GM12864 (cell line): ENCODE measurements at places on chromosomes 7 and 10.

- no peak for DNase-seq
These were observed 206.5 kb downstream of the SORCS1 start for GRCh38 chr10:106957823-106958588.

- no peak for DNase-seq
These were observed 89.8 kb downstream of the PRTFDC1 start for GRCh38 chr10:24862589-24862988.

GRCh38 chr10:69497611-69498390 is 46.5 kb downstream of the TSPAN15 start:
- DNase-seq = no peak

DNA sequence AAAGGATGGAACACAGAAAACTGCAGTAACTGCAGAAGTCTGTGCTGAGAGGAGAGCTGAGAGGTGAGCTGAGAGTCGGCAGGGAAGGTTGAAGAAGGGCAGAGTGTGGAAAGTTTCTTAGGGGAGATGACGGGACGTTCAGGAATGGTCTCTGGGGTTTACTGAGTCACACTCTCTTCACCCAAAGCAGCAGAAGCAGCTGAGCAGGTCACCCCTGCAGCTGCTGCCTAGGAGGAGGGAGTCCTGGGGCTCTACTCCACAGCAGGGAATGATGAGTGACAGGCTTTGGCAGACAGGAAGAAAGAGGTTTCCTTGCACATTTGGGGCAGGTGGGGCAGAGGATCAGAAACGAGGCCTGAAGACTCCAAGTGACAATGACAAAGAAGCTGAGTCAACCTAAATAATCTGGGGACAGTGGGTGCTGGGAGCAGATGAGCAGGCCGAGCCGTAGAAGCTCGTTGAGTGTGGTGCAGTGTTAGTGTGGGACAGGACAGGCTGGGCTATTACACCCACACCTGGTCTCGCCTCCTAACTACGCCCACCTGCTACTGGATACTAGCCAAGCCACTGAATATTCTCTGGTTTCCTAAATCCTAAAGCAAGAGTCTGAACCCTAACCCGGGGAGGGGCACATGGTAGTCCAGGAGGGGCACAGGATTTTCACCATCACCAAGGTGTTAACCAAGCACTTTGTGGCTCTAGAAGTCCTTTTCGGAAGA is 24.9 kb downstream of the BEND7 start:
- no peak for DNase-seq

DNA sequence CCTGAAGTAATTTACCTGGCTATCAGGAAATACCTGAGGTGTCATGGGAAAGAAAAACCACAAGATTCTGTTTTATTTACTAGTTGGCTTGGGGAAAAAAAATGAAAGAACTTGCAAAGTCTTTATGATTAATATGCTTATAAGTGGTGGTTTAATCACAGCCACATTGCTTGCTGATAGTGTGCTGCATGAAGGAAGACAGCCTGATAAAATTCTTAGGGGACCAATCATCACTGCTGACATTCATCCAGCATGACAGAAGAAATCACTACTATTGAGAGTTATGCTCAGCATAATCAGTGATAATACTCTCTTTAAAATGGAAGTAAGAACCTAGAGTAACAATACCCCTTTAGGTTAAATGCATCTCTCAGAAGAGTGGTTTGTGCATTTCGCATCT is 150.2 kb upstream of the LRRN3 start:
- DNase-seq = no peak

DNA sequence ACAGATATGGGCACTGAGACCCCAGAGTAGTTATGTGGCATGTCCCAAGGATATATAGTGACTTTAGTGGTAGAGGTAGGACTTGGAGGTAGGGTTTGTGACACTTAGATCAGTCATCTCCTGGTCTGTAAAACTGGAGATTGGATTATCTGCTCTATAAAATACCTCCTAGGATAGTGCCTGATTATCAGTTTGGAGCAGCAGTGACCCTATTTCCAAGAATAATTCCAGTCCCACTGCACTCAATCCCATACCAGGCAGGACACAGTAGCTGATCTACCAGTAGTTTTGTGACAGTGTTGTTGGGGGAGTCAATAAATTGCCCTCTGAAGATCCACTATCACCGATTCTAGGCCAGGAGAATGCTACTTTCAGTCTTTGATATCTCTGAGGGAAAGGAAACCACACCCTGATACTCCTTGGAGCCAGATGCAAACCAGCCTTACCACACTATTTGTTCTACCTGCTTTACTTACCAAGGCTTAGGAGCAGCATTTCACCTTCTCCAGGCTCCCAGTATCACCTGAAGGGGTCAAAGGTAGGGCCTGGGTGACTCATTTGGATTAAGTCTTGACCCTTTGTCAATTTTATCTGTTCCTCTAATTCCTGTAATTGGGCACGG is 30.6 kb downstream of the KMT2E start:
- DNase-seq = no peak

- DNase-seq = no peak
These were observed 3.4 kb downstream of the TACR2 start for GRCh38 chr10:69413221-69413865.

DNA sequence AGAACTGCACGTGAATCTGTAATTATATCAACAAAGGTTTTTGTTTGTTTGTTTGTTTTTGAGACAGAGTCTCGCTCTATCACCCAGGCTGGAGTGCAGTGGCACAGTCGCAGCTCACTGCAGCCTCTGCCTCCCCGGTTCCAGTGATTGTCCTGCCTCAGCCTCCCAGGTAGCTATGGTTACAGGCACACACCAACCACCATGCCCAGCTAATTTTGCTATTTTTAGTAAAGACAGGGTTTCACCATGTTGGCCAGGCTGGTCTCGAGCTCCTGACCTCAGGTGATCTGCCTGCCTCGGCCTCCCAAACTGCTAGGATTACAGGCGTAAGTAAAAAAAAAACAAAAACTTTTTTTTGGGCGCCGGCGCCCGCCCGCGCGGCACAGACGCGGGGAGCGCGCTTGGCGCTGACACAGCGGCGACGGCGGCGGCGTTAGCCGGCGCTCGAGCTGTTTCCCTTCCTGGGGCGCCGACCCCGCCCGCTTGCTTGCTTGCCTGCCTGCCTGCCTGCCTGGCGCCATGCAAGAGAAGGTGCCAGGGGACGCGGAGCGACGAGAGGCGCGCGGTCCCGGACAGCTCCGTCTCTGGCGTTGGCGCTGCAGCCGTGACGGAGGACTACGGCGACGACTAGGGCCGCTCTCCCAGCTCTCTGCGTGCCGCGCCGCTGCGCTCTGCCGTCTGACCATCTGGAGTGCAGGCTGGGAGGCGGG is 171.4 kb upstream of the NUPR2 start:
- DNase-seq = no peak

DNA sequence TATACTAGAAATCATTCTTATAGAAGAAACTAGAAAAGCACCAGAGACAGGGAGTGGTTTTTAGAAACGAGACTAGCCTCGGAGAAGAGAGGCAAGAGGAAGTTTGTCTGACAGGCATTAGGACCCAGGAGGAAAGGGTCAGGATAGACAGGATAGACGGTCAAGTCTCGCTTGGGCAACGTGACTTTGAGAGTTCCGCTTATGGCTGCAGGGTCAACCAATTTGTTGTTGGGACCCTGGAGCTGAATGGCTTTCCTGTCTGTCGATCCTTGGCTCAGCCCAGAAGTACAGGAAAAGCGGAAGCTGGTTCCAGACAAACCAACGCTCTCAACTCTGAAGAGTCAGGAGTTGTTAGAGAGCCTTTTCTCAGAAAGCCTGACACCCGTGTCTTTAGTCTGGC is 191.2 kb downstream of the FZD1 start:
- no peak for DNase-seq

- DNase-seq = no peak
These were observed 1.1 kb downstream of the RHOBTB1 start for GRCh38 chr10:60942788-60943315.

DNA sequence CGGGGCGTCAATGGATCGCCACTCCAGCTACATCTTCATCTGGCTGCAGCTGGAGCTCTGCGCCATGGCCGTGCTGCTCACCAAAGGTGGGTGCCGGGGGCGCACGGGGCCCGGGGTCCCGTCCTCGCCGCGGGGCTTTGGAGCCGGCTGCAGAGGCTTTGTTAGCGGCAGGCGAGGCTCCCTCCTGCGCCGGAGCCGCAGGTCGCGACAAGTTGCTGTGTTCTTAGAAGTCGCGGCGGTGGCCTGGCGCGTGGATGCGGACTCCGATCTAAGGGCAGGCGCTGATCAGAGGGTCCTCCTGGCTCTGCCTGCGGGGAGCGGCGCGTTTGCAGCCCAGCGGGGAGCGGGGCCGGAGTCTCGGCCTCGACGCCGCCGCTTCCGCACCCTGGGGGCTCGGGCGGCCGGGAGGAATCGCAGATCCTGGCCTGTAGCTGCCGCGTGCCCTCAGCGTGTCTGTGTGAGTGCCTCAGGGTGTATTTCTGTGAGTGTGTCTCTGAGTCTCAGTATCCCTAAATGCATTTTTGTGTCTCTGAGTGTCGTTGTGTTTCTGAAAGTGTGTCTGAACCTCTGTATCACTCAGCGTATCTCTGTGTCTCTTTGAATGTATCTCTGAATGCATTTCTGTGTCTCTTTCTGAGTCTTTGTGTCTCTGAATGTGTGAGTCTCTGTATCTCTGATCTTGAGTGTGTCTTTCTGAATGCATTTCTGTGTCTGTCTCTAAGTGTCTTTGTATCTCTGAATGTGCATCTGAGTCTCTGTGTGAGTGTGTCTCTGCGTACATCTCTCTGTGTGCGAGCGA is 766 bp downstream of the BAMBI start:
- DNase-seq = no peak

DNA sequence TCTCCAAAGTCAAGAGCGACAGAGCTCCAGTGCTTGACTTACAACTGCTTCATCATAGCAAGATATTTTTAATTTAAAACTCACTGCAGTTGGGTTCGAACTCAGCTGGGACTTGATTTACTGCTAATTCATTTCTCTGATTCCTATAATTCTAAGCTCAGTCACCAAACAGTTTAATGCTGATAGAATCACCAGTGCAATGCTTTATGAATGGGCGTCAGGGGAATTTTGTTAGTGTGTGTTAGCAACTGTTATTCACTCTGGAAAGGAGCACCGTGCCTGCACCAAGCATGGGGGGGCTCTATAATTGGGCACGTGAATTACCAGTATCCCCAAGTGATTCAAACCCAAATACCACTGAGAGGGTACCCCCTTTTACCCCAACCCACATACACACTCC is 10.4 kb downstream of the PLXNA4 start:
- DNase-seq = no peak

DNA sequence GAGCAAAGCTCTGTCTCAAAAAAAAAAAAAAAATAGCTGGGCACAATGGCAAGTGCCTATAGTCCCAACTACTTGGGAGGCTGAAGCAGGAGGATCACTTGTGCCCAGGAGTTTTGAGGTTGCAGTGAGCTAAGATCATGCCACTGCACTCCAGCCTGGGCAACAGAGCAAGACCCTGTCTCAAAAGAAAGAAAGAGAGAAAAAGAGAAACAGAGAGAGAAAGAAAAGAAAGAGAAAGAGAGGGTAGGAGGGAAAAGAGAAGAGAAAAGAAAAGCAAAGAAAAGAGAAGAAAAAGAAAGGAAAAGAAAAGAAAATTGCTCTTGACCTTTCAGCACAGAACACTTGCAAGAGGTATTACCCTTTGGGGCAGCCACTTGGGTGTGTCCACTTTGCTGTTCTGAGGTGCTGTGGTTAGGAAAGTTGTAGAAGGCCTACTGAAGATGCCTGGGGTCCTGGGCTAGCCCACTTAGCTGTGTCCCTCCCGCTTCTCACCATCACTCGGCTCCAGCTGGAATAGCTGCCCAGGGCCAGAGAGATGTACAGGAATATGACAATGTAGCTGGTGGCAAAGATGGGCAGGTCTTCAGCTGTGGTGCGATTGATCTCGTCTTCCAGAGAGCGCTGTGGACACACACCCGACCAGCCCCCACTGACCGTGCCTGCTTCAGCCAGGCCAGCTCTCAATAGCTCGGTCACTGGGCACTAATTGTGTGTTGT is 5.6 kb downstream of the NPC1L1 start:
- DNase-seq = no peak

DNA sequence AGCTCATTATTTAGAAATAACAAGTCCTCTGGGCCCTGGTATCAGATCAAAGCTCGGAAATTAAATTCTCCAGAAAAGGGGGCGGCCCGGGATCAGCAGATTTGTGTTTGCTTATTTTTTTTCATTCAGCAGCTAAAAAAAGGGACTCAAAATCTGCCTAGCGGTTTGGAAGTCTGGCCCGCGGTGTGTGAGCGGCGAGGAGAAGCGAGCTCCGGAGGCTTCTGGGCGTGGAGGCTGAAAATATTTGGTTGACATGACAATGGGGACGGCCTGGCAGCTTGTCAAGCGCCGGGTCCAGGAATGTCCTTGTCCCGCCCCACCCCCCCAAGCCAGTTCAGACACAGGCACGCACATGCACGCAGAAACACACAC is 43.4 kb downstream of the FOXL3 start:
- DNase-seq = no peak

DNA sequence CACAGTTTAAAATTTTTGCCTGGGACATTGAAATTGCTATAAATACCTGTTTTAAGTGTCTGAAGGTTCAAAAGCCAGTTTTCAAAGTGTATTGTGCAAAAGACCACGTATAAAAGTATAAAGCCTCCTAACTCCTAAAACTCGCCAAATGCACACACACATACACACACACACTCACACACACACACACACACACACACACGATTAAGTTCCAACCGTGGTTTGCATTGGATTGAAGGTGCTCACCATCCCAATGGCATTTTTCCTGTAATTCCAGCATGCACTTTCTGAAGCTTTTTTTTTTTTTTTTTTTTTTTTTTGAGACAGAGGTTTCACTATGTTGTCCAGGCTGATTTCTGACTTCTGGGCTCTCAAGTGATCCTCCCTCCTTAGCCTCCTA is 2.8 kb upstream of the RGS10 start:
- no peak for DNase-seq

- DNase-seq = no peak
These were observed 15.9 kb downstream of the HYCC1 start for GRCh38 chr7:22997871-22998518.

- DNase-seq = no peak
These were observed 61.5 kb downstream of the PTN start for GRCh38 chr7:137282043-137282442.

DNA sequence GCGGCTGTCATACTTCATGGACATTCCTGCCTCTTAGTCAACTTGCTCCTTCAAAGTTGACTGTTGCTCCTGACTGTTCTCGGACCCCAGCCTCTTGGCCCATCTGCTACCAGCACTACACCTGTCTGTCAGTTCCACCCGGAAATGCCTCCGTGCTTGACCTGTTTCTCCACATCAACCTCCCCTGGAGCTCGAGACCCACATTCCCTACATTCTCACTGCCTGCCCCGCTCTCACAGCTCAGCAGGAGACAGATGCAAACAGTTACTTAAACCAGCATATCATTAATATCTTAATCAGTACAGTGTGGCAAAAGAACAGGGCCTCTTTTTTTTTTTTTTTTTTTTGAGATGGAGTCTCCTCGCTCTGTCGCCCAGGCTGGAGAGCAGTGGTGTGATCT is 174.3 kb downstream of the NRP1 start:
- DNase-seq = no peak

DNA sequence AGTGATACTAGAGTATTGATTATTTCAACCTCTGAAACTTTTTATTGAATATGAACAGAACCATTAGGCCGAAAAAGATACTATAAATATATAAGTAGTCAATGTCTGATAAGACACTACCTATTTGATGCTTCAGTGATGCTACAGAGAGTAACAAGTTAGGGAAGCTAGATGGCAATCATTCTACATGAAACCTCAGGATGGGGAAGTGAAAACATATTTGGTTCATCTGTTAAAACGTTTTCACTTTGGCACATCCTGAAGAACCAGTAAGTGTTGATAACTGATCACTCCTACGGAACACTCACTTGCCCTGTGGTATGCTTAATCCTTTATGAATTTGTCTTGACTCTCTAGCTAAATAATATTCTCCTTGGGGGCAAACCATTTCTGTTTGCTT is 1064.9 kb downstream of the NXPH1 start:
- no peak for DNase-seq
